ENCODE measurements at places on chromosomes 11 and 22.

GRCh38 chr11:762421-763072, 14.7 kb downstream of the GATD1 start:
- DNase-seq, result no peak

- no peak for DNase-seq
Observed at GRCh38 chr11:103266167-103266831, 157.1 kb downstream of the DYNC2H1 start.

DNA sequence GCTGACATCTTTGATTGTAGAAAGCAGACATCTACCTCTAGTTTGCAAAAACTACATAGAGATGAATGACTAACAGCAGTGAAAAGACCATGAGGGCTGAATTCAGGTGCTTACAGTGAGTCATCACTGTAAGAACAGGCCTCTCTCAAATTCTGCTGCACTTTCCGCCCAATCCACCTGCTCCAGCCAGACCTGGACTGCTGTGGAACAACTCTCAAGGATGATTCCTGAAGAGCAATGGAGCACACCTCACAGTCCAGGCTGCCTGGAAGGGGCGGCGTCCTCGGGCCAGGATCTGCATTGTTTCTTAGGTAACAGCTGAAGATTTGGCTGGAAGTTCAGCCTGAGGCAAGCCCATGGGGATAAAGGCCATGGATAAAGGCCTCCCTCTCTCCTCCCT, 15.1 kb downstream of the APOL2 start:
- no peak for DNase-seq

DNA sequence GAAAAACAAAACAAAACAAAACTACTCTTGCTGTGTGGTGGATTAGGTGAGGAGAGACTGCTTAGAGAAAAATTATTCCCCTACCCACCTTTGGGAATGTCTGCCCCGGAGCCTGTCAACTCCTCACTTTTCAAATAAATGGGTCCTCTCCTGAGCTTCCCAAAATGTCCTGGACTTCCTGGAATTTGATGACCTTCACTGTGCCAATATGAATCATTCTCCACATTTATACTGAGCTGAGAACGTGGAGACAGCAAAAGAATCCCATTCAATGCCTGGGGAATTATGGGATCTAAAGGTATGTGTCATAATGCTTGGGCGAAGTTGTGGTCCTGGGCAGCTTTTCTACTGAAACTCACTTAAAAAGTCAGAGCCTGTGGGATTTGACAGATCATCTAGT, 136.8 kb downstream of the KIF18A start:
- no peak for DNase-seq

GRCh38 chr11:102390667-102391465, 43.9 kb downstream of the BIRC2 start:
- peak; percentile 70 for DNase-seq

DNA sequence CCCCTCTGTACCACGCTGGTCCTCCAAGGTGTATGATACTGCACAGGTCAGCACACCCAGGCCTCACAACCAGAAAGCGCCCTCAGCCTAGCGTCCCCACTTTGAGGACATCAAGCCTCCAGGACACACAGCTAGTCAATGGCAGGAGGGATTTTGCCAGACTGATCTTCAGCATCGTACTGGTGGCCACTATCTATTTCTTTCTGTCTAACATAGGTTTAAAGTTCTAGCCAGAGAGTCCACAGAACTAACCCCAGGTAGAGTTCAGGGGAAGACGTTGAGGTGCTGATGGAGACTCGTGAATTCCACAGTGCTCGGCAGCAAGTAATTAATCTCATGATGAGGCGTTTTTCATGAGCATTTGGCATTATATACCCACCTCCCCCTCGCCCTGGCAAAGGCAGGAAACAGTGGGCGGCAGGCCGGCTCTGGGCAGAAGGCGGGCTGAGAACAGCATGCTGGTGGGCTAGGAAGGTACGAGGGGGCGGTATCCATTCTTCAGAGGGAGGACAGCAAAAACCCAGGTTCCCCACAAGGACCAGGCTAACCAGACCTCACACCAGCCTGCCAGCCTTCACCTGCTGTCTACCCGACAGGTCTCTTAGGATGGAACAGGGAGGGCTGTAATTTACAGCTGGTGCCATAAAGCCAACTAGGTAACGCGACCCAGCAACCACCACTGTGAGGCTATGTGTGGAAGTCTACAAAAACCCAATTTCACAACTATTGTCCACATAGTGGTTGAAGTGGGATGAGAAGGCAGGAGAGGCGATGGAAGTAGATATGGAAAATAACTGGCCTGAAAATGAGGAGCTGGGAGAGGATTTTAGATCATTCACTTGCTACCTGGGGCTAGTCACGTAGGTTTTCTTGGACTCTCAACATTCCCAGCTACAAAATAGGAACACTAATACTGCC, 18.5 kb downstream of the MYH9 start:
- no peak for DNase-seq

- DNase-seq, result no peak
Observed at GRCh38 chr11:118142809-118143208, 9.8 kb downstream of the SCN4B start.

DNA sequence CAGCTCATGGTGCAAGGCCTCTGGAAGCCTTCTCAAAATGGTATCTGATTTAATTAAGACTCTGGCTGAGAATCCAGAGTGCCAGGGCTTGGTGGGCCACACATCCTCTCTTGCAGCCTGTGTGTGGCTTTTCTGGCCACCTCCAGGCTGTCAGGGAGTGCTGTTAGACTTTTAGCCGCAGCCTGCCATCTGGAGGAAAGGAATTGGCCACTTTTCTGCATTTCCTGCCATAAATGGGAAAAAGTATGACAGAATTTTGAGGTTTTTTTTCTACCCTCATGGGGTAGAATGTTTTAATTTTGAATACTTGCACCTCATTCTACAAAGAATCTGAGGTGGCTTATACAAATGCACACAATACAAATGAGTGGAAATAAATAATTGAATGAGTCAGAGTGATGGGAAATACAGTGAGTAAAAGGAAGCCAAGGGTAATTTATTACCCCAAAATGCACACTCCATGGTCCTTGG, 218.4 kb downstream of the ADAMTS15 start:
- DNase-seq, result no peak

DNA sequence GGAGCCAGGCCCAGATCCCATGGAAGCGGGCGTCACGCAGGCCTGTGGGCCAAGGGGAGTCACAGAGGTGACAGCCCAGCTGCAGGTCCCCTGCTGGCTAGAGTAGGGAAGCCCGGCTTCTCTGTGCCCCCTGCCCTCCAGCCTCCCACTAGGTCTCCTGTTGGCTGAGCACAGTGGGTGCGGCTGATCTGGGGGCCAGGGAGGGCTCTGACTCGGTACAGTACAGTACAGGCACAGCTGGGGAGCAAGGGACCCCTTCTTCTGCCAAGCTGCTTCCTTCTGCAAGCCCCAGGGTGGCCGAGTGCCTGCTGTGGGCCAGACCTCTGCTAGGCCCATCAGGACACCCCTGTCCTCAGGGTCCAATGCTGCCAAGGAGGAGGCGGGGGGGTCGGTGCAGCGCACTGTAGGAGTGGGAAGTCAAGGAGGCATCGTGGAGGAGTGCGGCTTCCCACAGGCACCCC, 10.1 kb downstream of the SUSD2 start:
- peak; percentile 44 for DNase-seq

DNA sequence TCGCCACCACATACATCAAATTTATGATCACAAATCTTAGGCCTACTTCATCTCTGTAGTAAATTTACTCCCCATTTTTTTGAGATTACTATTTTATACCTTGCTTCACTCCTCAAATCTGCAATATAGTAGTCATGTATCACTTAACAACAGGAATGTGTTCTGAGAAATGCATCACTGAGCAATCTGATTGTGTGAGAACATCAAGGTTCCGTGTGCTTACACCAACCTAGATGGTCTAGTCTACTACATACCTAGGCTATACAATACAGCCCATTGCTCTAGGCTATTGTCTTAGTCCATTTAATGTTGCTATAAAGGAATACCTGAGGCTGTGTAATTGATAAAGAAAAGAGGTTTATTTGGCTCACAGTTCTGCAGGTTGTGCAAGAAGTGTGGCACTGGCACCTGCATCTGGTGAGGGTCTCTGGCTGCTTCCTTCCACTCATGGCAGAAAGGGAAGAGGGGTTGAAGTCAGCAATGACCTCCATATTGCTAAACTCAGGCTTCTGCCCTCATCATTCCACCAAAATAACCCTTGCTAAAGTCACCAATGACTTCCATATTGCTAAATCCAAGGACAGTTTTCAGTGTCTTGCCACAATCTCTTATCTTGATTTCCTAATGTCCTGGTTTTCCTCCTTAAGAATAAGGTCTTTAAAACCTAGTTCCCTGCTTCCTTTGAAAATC, 140.3 kb downstream of the RBFOX2 start:
- no peak for DNase-seq

DNA sequence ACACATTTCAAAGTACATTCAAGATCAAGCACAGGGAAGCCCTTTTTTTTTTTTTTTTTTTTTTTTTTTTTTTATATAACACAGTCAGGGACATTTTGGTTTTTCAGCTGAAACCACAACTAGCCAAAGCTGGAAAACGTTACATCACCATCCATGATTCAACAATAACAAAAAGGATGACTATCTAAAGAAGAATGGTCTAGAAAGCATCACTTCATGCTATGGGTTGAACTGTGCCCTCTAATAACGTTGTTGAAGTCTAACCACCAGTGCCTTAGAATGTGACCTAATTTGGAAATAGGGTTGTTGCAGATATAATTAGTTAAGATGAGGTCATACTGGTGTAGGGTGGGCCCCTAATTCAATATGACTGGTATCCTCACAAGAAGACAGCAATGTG, 46.6 kb downstream of the MTMR2 start:
- no peak for DNase-seq

DNA sequence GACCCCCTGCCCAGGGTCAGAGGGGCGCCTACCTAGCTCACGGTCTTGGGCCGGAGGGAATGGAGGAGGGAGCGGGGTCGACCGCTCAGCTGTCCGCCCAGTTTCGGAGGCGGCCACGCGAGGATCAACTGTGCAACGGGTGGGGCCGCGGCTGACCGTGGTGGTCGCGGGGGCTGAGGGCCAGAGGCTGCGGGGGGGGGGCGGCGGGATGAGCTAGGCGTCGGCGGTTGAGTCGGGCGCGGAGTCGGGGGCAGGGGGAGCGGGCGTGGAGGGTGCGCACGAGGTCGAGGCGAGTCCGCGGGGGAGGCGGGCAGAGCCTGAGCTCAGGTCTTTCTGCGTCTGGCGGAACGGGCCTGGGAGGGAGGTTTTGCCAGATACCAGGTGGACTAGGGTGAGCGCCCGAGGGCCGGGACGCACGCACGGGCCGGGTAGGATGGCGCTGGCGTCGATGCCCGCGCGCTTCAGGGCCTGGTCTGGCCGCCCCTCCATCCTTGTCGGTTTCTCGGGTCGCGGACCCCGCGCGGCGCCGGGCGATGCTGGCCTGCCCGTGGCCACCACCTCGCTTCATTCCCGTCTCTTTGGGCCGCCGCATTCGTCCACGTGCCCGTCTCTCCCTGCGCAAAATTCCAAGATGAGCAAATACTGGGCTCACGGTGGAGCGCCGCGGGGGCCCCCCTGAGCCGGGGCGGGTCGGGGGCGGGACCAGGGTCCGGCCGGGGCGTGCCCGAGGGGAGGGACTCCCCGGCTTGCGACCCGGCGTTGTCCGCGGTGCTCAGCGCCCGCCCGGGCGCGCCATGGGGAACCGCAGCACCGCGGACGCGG, at the start of gene DRD4:
Gene DRD4, plus strand, starts transcription at position 759 of the 822 bp plus-strand sequence. Its CDS starts 36 bp downstream, at position 795.
- peak; percentile 72 for DNase-seq

DNA sequence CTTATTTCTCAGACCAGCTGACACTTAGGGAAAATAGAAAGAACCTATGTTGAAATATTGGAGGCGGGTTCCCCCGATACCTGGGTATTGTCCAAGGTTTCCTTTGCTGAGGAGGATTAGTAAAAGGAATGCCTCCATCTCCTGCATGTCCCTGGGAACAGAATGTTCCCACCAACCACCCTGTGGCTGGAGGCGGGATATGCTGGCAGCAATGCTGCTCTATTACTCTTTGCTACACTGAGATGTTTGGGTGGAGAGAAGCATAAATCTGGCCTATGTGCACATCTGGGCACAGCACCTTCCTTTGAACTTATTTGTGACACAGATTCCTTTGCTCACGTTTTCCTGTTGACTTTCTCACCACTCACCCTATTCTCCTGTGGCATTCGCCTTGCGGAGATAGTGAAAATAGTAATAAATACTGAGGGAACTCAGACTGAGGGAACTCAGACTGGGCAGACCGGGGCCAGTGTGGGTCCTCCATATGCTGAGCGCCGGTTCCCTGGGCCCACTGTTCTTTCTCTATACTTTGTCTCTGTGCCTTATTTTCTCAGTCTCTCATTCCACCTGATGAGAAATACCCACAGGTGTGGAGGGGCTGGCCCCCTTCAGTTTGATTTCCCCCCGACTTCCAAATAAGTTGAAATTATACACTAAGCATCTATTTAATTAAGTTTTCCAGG, 32.1 kb downstream of the IGLL1 start:
- no peak for DNase-seq

- no peak for DNase-seq
Observed at GRCh38 chr22:43990044-43990443, 34.1 kb upstream of the PARVB start.

GRCh38 chr22:42688241-42689211, 32.1 kb downstream of the A4GALT start:
- DNase-seq, result peak; percentile 78

GRCh38 chr11:3115321-3115720, 49.8 kb downstream of the OSBPL5 start:
- no peak for DNase-seq

DNA sequence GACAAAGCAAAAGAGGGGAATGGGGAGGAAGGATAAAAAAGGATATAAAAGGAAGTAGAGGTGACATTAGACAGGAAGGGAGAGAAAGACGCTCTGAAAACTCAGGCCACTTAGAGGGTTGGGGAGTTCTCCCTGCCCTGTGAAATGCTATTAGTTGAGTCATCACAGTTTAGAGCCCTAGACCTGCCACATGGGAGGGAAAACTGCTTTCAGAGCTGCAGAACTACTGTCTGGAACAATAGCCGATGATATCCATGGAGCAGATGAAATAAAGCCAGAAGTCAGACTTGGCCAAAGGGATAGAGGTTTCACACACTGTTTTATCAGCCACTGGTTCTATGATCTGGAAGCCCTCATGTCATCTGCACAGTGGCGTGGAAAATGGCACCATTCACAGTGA, 157.9 kb downstream of the NCAM1 start:
- DNase-seq, result no peak

GRCh38 chr11:12298610-12299009, 78.8 kb upstream of the PARVA start:
- DNase-seq, result no peak

DNA sequence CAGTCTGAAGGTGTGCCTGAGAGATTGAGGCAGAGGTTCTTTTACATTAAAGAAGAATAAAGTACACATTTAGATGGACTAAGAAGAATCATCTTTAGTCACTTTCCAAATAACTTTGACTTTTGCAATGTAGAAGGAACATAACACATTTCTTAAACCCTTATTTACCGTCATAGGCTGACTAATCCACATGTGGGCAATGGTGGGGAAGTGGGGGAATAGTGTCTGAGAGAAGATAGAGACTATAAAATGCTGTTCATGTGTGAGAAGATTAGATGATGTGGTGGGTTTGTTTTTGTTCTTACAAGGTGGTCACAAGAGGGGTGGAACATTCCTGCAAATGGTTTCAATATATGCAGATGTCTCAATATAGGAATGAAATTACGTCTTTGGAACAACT, 1.8 kb downstream of the MS4A4A start:
- DNase-seq, result no peak

Measured in ecto neural progenitor cell (in vitro differentiated cells).